ENCODE measurements at places on chromosomes 2 and 18.

DNA sequence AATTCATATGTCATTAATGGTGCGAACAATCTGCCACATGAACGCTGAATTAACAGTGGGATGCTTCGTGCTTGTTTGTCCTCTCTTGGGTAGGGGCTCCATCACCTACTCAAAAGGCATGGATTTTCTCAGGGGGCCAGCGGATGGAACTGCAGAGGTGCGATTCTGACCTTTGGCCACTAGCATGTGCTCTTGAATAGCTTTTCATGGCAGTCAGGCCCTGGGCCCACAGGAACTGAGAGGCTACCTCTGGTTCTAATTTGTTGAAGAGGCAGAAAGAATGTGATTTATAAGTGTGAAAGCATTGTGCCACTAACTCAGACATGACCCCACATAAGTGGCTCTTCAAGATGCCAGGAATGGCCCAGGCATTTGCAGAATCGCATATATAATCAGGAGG is 283.2 kb downstream of the INSIG2 start:
- peaks cover 8% of the 10 kb centered on the region for H3K4me1 ChIP-seq
- H3K27ac ChIP-seq, result no peak overlapping the region
- peak; percentile 29 for DNase-seq
- H3K36me3 ChIP-seq, result no peaks in the 10 kb centered on the region

DNA sequence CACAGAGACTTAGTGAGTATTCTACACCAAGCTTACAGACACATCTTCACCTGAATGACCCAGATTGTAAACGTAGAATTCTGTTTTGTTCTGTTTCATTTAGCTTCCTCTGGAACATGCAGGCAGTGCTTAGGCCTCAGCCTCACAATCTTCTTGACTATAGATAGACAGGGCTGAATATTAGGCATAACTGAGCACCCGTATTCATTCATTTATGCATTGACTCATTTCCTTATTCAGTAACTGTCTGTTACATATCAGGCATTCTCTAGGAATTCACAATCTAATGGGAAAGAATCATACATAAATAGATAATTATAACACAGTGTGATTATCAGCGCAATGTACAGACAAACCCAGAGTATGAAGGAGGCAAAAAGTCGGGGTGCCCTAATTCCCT is 124.9 kb upstream of the ETAA1 start:
- H3K4me3 ChIP-seq, result no peak overlapping the region
- DNase-seq, result peak; percentile 31
- no peaks in the 10 kb centered on the region for H3K36me3 ChIP-seq
- H3K27me3 ChIP-seq, result no peaks in the 10 kb centered on the region

DNA sequence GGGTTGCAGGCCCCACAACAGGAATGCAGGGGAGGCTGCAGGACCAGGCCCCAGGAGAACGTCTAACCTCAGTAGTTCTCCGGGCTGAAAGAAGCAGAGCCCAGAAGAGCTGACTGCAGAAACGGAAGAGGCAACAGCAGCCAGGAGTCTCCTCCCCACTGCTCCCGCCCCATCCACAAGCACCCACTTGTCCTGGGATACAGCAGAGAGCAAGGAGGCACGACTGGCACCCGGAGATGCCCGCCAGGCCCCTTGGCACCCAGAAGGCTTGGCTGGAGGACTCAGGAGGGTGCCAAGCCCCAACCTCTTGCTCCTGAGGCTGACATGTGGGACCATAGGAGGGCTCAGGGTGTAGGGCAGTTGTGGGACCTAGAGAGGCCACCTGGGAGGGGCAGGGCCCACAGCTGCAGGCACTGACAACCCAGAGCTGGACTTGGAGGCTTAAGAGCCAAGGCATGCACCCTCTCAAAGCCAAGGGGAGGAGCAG is 29.0 kb upstream of the TNS1 start:
- H3K27me3 ChIP-seq, result peaks cover 21% of the 10 kb centered on the region
- H3K4me3 ChIP-seq, result no peak overlapping the region
- H3K4me1 ChIP-seq, result no peaks in the 10 kb centered on the region
- no peak overlapping the region for H3K27ac ChIP-seq

DNA sequence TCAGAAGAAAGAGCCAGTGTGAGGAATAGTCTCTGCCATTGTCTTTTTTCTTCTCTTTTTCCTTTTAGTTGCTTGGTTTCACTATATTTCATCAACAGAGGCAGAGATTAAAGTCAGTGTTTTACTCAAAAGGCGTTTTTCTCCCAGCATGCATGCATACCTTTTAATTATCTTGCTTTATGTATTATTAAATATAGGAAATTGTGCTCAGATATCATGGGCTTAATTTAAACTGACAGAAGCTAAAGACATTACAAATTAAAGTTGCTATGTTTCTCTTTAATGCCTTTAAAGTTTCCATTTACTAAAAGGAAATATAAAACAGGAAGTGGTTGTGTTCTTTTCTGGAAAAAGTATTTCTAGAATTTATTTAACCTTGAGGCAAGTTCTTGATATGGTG is 223.3 kb upstream of the ATP5MC3 start:
- no peak overlapping the region for H3K27ac ChIP-seq
- no peaks in the 10 kb centered on the region for H3K27me3 ChIP-seq
- no peaks in the 10 kb centered on the region for H3K4me1 ChIP-seq
- no peaks in the 10 kb centered on the region for H3K36me3 ChIP-seq

- H3K4me3 ChIP-seq, result no peak overlapping the region
- no peak for DNase-seq
- no peaks in the 10 kb centered on the region for H3K36me3 ChIP-seq
- H3K27me3 ChIP-seq, result no peaks in the 10 kb centered on the region
- H3K27ac ChIP-seq, result no peak overlapping the region
These were observed 104.5 kb downstream of the UXS1 start for GRCh38 chr2:106089611-106090010.

DNA sequence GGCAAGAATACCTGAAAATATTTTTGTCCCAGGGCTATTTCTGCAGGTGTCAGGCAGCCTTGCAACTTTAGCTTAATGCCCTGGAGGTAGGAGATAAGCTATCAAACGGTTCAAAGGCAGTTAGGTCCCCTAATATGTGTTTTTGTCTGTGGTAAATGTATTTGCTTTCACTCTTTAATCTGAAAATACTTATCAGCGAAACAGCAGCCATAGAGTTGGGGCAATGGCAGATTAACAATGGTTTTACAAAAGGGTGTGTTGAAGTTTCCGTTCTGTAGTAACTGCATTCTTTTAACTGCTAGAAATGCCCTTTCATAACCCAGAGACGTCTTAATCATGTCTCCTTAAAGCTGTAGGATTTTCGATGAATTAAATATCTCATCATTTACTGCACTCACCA is 265.0 kb upstream of the TRIB2 start:
- H3K27ac ChIP-seq, result no peak overlapping the region
- no peak overlapping the region for H3K4me3 ChIP-seq
- H3K4me1 ChIP-seq, result peaks cover 4% of the 10 kb centered on the region
- no peaks in the 10 kb centered on the region for H3K27me3 ChIP-seq
- no peak for DNase-seq

DNA sequence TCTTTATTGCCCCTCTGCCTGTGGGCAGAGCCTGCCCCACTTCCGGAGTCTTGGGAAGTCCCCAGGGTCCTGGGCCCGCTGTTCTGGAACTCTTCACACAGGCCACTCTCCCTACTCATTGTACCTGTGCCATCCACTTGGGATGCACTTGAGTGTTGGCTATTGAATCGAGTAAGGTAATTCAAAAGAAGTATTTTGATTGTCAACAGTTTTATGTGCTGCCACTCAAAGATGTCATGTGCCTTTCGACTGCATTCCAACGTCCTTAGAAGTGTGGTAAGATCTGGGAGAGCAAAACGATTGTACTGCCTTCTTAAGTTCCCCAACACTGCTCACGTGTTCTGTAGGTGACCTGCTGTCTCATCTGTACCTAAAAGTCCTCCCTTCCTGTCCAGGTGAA is 77.0 kb upstream of the SMIM21 start:
- no peak overlapping the region for H3K4me3 ChIP-seq
- no peak for DNase-seq
- no peak overlapping the region for H3K27ac ChIP-seq
- H3K36me3 ChIP-seq, result no peaks in the 10 kb centered on the region
- no peaks in the 10 kb centered on the region for H3K27me3 ChIP-seq
- H3K4me1 ChIP-seq, result peaks cover 9% of the 10 kb centered on the region

DNA sequence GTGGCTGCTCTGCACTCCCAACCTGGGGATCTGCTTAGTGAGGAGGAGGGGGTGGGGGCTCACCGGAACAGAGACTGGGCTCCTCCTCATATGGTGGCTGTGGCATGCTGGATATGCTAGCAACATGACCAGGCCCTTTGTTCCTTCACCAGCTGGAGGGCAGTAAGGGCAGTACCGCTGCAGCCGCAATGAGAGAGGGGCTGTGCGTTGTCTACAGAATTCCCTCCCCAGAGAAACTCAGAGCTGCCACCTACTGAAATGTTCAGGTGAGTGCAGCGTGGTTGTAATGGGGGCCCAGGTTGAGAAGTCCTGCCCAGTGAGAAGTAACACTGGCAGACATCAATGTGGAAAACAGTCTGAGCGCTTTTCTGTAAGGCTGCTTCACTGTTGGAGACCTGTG is 1211.9 kb upstream of the NXPH2 start:
- no peak for DNase-seq
- no peaks in the 10 kb centered on the region for H3K36me3 ChIP-seq
- no peak overlapping the region for H3K27ac ChIP-seq
- no peaks in the 10 kb centered on the region for H3K27me3 ChIP-seq

DNA sequence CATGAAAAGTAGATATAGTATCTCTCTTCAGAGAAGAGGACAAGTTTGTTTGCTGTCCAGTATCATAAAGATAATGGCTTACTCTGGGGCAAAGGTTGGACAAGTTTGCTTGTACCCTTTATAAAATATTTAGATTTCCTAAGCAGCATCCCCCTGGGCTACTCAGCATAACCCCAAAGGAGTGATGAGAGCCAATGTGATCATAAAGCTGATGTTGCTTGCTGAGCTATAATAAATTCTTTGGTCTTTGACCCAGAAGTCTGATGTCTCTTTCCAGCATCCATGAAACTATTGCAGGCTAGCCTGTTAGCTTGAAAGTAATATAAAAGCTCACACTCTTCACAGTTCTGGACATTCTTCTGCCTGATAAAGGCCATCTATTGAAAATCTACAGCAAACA is 138.3 kb upstream of the STON1 start:
- no peaks in the 10 kb centered on the region for H3K36me3 ChIP-seq
- no peaks in the 10 kb centered on the region for H3K4me1 ChIP-seq
- DNase-seq, result no peak
- no peaks in the 10 kb centered on the region for H3K27me3 ChIP-seq

DNA sequence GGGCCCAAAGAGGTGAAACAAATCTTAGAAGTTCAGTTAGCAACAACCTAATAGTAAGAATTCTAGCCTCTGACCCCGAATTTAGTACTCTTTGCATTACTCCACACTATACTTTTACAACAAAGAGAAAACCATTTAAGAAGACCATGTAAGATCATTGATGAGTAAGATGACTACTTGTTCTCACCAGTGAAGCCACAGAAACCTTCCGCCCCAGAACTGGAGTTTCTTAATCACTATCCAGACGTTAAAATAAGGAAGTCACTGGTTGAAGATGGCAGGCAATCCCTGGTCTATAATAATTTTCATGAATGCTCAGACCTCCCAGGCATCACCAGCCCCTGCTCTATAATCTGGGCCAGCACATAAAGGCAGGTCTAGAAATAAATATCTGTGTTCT is 95.0 kb downstream of the TMEM163 start:
- no peak for DNase-seq
- no peaks in the 10 kb centered on the region for H3K36me3 ChIP-seq
- no peak overlapping the region for H3K4me3 ChIP-seq

- DNase-seq, result no peak
- no peaks in the 10 kb centered on the region for H3K27me3 ChIP-seq
- no peak overlapping the region for H3K4me3 ChIP-seq
- no peak overlapping the region for H3K27ac ChIP-seq
- H3K4me1 ChIP-seq, result peaks cover 4% of the 10 kb centered on the region
- H3K36me3 ChIP-seq, result no peaks in the 10 kb centered on the region
These were observed 320.1 kb downstream of the CDH2 start for GRCh38 chr18:27856820-27857219.

GRCh38 chr2:225694664-225695063 is 295.2 kb downstream of the NYAP2 start:
- H3K4me1 ChIP-seq, result no peaks in the 10 kb centered on the region
- H3K27me3 ChIP-seq, result no peaks in the 10 kb centered on the region
- H3K27ac ChIP-seq, result no peak overlapping the region
- H3K4me3 ChIP-seq, result no peak overlapping the region

- DNase-seq, result no peak
- no peaks in the 10 kb centered on the region for H3K4me1 ChIP-seq
- H3K27me3 ChIP-seq, result no peaks in the 10 kb centered on the region
- no peaks in the 10 kb centered on the region for H3K36me3 ChIP-seq
- no peak overlapping the region for H3K27ac ChIP-seq
These were observed 863.4 kb upstream of the KLHL29 start for GRCh38 chr2:22521620-22522019.

DNA sequence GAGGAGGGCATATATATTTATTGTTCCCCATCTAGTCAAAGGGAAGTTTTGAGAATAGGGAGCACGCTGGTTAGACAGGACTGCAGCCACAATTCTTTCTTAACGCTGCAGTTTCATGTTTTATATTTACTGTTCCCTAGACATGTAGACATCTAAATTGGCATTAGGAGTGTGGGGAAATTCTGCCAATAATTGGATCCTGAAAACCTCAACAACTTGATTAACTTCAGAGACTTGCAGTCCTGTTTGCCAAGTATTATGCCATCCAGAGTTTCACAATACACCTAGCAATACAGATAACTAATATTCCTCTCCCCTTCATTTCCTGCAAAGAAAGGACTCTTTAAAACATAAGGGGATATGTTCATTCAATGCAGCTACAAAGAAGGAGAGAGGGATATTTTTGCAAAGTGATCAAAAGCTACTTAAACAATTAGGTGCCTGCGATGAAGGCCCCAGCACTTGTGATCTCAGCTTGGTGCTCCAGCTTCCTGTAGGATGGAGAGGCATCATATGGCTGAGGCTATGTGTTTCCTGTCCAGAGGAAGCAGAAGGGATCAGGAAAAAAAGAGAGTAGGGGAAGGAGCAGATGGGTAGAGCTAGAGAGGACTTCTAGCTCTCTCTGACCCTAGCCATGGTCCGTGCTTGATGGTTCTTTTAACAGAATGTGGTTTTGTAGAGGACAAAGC is 264.4 kb downstream of the MTX2 start:
- H3K27ac ChIP-seq, result no peak overlapping the region
- no peaks in the 10 kb centered on the region for H3K27me3 ChIP-seq
- no peak overlapping the region for H3K4me3 ChIP-seq
- no peak for DNase-seq

DNA sequence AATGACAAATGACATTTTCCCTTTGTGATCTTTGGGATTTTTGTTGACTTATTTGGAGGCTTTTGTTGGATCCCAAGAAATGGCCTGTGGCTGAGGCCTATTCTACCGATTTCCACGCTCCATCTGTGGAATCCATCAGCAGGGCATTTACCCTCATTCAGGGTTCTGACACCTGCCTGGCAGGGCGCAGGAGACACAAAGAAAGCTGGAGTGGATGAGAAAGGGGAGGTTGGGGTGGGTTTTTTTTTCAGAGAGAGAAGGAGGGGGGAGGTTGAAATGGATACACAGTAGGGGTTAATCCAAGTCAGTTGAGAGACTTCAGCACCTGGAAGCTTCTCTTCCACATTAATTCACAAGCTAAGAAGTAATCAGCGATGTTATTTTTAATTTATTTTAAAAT is 59.7 kb downstream of the PAX3 start:
- no peak overlapping the region for H3K4me3 ChIP-seq
- no peaks in the 10 kb centered on the region for H3K36me3 ChIP-seq
- no peak for DNase-seq
- H3K4me1 ChIP-seq, result no peaks in the 10 kb centered on the region

- no peak for DNase-seq
- H3K27ac ChIP-seq, result no peak overlapping the region
- no peak overlapping the region for H3K4me3 ChIP-seq
- no peaks in the 10 kb centered on the region for H3K4me1 ChIP-seq
These were observed 681.2 kb downstream of the RNF144A start for GRCh38 chr2:7598402-7598801.
